Right lobe of liver (tissue), 6 donors: ENCODE measurements at places on chromosomes 5 and 9. TPM values are rescaled to one million over a fixed set of nuclear protein-coding genes. Genes with fewer than 3 reads are reported as not detected.

CORO2A gene
- total RNA-seq: 6.2 TPM

CSF1R gene
- 16.3 TPM for total RNA-seq

DNA sequence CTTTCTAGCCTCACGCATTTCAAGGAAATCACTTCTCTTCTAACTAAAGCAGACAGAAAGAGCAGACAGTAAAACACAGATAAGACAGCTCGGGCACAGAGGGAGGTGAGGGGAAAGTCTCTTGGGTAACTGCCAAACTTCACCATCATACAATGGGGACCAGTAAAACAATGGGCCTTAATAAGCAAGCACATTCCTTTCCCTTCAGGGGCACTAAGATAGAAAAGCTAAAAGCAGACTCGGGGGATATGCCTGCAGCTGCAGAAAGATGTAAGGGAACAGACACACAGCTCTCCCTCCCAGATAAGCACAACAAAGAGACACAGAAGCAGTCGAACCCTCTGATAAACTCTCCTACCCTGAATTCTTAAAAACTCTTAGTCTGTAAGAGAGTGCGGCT lies 15.6 kb upstream of the CKS2 start:
- H3K36me3 ChIP-seq: no peaks in the 10 kb centered on the region
- no peaks in the 10 kb centered on the region for H3K27me3 ChIP-seq
- H3K27ac ChIP-seq: no peak overlapping the region
- DNase-seq: no peak
- H3K4me3 ChIP-seq: no peak overlapping the region

- no peaks in the 10 kb centered on the region for H3K27me3 ChIP-seq
- no peaks in the 10 kb centered on the region for H3K36me3 ChIP-seq
- H3K4me3 ChIP-seq: no peak overlapping the region
- H3K27ac ChIP-seq: no peak overlapping the region
Observed at GRCh38 chr5:32095261-32095671, 78.9 kb downstream of the GOLPH3 start.

LURAP1L gene
- 9.6 TPM for total RNA-seq

DNA sequence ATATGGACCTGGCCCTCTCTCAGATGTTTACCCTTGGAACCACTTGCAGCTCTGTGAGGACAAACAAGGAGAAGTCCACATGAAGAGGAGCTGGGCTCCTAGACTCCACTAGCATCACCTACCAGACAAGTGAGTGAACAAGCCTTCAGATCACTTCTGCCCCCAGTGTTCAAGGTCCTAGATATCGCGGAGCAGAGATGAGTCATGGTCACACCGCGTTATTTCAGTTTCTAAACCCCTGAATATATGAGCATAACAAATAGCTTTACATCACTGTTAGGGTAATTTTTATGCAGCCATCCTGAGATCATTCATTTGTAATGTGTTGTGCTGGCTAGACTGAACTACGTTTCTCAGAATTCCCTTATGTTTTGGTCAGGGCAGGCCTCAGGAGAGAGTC lies 77.0 kb upstream of the DAP start:
- no peak overlapping the region for H3K4me3 ChIP-seq
- no peak overlapping the region for H3K27ac ChIP-seq
- H3K27me3 ChIP-seq: no peaks in the 10 kb centered on the region

- no peaks in the 10 kb centered on the region for H3K27me3 ChIP-seq
- H3K4me3 ChIP-seq: no peak overlapping the region
- no peaks in the 10 kb centered on the region for H3K36me3 ChIP-seq
- no peaks in the 10 kb centered on the region for H3K4me1 ChIP-seq
- DNase-seq: no peak
Observed at GRCh38 chr5:159244163-159244562, 18.9 kb upstream of the UBLCP1 start.

CDX1 gene
- total RNA-seq: not detected
